T follicular helper cell (primary cell): ENCODE measurements at places on chromosomes 6 and 20.

DNA sequence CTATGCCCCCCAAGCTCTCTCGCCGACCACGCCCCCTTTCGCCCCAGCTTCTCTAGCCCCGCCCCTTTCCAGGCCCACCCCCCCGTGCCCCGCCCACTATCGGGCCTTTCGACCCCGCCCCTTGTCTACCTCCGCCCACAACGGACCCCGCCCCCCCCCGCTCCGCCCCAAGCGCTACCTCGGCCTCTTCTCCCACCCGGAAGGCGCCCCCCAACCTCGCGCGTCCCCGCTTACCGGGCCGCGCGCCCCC is 200 bp downstream of the ZBTB22 start:
- no peak for DNase-seq

DNA sequence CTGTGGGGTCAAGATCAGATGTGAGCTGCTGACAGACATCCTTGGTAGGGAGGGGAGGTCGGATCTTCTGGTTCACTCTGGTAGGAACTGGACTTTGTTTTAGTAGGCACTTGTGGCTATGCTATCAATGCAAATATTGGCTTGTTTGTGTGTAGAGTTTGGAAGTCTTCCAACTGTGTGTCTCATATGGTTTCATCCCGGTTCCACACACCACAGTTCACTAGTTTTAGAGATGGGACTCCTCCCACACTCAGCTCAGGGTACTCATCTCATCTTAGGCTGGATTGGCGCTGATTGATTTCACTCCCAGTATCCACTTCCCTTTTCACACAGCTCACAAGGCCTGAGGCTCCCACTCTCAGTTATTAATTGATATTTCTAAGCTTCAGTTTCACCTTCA is 161.3 kb downstream of the THBS2 start:
- DNase-seq: no peak

DNA sequence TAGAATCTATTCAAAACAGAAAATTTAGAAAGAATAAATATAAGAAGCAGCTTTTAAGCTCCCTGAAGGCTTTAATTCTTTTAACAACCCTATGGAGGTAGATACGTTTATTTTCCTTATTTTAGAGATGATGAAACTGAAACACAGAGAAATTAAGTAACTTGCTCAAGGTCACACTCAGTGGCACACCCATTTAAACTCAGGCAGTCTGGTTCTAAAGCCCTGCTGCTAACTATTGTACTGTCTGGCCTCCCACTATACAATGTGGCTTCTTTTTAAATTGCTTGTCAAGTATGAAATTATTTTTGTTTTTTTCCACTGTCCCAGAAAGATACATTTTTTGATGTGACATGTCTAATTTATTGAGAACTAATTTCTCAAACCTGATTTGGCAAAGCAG is 55.7 kb downstream of the FAM217A start:
- no peak for DNase-seq

DNA sequence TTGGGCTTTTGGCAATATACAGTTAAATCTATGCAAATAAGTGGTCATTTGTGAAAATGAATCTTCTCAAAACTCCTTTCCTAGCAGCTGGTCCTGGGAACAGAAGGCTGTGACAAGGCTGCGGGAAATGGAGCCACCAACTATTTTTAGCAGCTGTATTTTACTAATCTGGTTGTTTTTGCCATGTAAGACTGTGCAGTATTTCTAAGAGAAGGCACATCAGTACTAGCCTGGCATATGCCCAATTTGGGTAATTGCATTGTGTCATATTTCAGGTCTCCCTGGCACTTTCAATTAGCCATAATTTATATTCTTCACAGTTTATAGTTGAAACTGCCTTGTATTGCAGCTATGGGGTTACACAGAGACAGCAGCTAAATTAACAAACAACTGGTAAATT is 109.6 kb downstream of the MANEA start:
- DNase-seq: no peak

DNA sequence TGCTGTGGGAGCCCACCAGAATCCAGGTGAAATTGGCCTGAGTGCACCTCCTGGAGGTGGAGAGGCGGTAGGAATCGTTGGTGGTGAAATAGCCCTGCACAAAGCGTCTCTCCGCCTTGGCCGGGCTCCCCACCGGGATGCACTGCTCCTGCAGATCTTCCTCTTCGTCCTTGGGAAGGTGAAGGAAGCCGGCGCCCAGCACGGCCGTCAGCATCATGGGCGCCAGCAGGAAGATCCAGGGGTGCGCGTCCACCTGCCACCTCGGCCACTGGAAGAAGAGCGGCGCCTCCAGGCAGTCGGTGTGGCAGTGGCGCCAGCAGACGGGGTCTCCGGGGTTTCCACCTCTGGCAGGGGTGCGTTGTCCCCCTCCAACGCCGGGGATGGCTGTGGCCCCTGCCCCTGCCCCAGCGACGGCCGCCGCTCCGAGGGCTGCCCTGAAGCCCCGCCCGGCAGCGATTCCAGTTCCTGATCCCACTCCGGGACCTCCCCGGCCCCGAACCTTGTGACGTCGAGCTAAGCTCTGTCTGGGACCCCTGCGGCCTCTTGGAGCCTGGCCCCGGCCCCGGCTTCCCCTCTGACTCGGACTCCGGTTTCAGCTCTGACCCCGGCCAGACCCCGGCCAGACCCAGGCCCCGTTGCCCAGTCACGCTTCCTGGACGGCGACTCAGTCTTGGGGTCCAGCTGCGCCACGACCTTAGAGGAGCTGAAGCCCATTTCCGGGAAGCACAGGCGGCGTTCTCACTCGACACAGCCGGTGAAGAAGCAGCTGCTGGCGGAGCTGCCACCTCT is 91.9 kb downstream of the CD164 start:
- no peak for DNase-seq

DNA sequence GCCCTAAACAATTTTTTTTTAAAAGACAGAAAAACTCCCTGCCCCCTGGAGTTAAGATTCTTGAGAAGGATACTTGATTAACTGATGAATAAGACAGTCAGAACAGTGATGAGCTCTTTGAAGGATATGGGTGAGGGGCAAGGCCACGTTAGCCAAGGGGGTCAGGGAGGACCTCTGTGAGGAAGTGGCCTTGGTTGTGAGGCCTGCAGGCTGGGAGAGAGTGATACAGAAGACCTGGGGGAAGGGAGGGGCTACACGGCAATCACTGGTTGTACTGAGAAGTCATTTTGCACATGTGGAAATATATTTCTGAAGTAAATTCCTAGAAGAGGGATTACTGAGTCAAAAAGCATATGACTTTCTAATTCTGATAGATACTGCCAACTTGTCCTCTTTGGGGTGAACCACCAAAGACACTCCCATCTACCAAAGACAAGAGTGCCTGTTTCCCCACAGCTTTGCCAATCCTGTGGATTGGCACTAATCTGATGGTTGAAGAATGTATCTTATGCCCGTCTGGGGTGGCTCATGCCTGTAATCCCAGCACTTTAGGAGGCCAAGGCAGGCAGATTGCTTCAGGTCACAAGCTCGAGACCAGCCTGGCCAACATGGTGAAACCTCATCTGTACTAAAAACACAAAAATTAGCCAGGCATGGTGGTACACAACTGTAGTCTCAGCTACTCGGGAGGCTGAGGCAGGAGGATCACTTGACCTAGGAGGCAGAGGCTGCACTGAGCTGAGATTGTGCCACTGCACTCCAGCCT is 22.3 kb upstream of the BCAS4 start:
- no peak for DNase-seq

GRCh38 chr6:140850438-140850837 is 1282.3 kb upstream of the GJE1 start:
- no peak for DNase-seq

GRCh38 chr20:51545515-51545914 is 3.0 kb upstream of the NFATC2 start:
- no peak for DNase-seq

- no peak for DNase-seq
These were observed 65.9 kb downstream of the DLL1 start for GRCh38 chr6:170224694-170225660.

GRCh38 chr20:53786071-53786444 is 192.4 kb upstream of the ZNF217 start:
- no peak for DNase-seq

GRCh38 chr20:18014411-18014810 is 43.3 kb downstream of the OVOL2 start:
- no peak for DNase-seq

- no peak for DNase-seq
These were observed 606.0 kb downstream of the HDGFL1 start for GRCh38 chr6:23175391-23175790.

GRCh38 chr6:85406641-85407075 is 43.2 kb upstream of the NT5E start:
- DNase-seq: no peak

- DNase-seq: no peak
These were observed 36.3 kb upstream of the SPDEF start for GRCh38 chr6:34592208-34592952.

GRCh38 chr6:52399511-52400312 is 20.4 kb upstream of the EFHC1 start:
- DNase-seq: no peak
